Stimulated activated CD4-positive, alpha-beta T cell treated with anti-CD3 and anti-CD28 coated beads, Interleukin-15, amount 100 ng/mL, for 1 hour (primary cell): ENCODE measurements at places on chromosomes 3 and 15.

DNA sequence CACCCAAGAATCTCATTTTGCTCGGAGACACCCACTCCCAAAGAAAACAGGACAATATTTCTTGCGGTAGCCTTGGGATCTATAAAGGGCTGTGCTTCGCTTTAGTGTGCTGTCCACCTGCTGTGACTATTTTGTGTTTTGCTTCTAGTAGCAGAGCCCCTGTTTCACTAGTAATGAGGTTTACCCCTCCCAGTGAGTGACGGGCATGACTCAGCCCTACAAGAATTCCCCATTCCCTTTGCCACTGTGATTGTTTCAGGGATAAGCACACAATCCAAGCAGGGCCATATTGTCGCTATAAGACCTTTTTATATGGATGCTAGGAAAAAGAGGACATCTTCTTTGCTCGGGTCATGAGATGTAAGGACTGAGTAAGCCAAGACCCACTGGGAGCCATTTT is 62.5 kb upstream of the FOXB1 start:
- no peak for DNase-seq

- peak; percentile 12 for DNase-seq
These were observed 23.4 kb upstream of the SEC13 start for GRCh38 chr3:10344147-10344943.

- no peak for DNase-seq
These were observed 9.6 kb upstream of the FAM174B start for GRCh38 chr15:92665100-92665555.

DNA sequence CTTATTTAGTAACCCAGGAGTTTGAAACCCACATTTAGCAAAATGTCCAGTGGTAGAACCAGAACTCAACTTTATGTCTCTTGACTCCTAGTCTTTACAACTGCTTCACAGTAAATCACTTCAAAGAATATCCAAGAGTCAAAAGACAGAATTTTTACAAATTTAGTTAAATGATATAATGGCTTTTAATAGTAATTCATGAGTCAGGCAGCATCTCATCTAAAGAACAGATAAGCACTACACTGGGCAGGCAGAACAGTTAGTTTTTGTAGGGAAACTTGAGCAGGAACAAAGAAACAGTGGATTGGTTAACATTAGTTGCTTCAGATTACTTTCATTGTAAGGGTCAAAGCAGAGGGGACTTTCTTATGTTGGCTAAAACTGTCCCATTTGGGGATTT is 120.2 kb downstream of the NEO1 start:
- DNase-seq = no peak

- no peak for DNase-seq
These were observed 228.9 kb downstream of the CD47 start for GRCh38 chr3:107861904-107862303.

DNA sequence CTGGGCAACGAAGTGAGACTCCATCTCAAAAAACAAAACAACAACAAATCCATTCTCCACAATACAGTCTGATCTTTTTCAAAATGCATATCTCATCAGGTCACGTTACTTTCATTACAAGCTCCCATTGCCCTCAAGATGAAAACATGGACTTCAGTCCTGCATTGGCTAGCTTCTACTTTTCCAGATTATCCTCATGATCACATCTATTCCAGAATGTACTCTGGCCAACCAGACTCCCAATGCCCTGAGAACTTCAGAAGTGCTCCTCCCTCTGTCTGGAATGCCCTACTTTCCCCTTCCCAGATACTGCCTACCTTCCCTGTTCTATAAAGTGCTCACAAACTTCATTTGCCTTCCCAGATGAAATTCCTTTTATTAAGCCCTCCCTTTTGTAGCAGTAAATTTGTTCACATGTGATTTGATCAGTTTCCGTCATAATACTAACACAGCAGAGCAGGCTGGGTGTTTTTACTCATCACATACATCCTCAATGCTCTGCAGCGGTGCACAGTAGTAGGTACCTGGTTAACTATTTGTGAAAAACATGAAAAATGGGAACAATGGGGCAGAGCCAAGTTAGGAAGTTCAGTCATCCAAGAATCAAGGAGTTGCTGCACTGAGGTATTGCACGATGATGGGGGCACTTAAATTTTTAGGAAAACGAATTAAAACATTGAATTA is 5.3 kb downstream of the RPL22L1 start:
- DNase-seq = no peak

DNA sequence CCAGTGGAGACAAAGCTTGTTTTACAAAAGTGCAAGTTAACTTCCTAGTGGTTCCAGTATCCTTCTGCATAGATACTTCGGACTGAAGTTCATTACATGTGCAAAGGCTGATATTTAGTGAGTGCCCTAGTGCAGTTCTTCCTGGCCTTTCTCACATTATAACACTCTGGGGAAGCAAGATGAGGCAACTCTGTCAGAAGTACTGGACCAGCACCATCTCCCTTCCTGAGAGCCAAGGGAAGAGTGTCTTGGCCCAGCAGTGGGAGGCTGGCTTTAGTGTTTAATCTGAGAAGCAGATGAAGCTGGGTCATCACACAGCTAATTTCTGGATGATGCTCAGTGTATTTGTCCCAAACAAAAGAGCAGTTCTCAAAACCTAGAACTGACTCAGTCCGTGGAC is 397.7 kb downstream of the CACNA2D3 start:
- DNase-seq = no peak

- DNase-seq = no peak
These were observed 319.6 kb upstream of the IL12A start for GRCh38 chr3:159668990-159669476.

GRCh38 chr3:11339541-11339940 is 67.3 kb downstream of the ATG7 start:
- no peak for DNase-seq

DNA sequence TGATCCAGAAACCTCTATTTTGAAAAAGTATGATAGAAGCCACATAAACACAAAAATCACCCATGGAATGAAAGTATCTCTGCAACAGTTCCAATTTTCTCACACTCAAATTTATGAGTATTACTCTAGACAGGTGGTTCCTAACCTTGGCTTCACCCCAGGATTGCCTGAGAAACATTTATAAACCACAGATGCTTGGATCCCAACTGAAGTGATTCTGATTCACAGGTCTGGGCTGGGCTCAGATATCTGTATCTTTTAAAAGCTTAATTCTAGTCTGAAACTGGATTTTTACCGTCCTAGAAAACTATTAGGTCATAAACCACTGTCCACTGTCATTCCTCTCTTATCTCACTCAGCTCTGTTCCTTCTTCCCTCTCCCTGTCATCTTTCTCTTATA is 7.4 kb upstream of the SST start:
- no peak for DNase-seq

- no peak for DNase-seq
These were observed 423 bp downstream of the TKT start for GRCh38 chr3:53255423-53255774.

DNA sequence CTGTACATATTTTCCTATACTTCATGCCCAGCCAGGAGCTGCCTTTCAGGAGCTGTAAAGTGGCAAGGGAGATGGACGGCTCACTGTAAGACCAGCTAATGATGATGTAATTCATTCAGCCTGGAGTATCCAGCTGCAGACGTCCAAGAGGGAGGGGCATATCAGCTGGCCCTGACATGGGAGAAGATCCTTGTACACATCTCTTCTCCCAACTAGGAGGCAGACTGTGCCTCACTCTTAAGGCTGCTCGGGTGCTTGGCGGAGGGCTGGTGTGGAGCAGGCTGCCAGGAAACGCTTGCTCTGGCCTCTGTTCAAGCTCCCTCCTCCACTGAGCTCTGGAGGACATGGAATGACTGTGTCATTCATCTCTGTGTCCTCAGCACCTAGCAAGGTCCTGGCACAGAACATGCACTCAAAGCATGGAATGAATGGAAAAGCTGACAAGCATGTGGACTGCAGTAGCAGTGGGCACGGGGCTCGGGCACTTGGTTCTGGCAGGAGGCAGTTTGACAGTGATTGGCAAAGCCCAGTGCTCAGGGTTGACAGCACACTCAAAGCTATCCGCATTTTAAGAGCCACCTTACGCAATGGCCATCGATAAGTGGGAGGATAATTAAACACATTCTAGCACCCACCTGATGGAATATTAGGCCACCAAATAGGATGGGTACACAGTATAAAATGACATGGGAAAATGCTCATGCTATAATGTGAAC is 72.4 kb downstream of the TBC1D2B start:
- DNase-seq = no peak

GRCh38 chr15:81060907-81061306 is 60.2 kb downstream of the TLNRD1 start:
- DNase-seq = no peak

DNA sequence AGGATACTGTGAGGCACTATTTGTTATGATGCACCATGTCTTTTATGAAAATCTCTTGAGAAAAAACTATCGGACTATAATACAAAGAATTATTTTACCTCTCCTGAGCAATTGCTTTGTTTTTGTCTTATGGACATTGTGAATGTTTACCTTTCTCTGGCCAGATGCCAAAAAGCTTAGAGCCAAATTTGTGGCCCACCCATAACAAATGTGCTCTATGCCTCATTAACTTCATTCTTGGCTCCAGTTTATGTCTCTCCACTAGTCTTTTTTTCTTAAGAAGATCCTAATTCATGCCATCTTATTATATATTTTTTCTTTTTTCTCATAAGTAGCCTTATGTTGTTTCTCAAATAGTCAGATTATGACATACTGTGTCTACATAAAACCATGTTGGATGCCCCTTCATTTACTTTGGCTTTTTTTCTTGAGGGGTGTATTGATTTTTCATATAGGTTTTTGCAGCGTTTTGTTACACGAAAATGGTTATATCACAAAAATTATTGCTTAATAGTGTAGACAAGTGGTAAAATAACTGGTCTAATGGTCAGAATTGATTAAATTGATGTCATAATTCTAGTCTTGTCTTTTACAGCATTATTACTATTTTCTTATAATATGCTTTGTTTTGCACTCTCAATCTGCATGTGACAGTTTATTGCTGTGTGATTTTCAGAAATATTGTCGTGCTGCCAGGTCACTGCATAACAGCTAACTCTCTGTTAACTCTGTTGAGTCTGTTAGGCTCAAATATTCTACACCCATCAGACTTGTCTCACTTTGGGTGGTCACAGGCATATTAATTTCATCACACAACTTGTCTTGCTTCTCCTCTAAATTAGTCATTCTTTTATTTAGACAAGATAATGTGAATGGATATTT is 18.2 kb downstream of the SENP8 start:
- no peak for DNase-seq

GRCh38 chr3:187812496-187812895 is 67.2 kb upstream of the BCL6 start:
- no peak for DNase-seq

DNA sequence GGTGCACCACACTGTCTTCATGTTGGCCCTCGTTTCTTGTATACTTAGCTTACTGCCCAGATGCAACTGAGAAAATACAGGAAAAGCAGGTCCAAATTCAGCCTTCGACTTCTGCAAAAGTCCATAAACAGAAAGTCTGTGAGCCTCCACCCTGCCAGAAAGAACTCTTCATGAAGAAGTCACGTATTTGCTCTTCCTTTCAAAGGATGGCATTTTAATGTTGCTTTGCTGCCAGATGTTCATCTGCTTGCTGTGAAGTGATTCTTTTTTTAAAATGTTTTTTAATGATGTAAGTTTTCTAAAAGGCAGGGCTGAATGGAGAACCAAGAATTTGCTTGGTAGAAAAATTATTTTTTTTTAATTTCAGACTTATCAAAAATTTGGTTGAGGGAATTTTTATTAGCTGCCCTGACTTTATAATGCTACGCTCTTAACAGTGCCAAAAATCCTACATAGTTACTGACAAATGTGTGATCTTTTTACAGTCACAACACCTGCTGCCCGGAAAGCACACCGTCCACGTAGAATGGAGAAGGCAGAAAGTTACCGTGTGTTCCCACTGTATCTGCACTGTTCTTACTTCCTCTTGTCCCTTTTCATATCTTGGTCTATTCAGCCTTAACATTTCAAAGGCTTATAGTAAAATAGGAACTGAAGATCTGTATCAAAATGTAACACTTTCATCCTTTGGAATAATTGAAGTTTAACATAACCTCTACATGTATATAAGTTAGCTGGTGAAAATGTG is 136.3 kb downstream of the LRRC28 start:
- DNase-seq = no peak
